ENCODE measurements at places on chromosomes 12 and 14. TPM values are rescaled to one million over a fixed set of nuclear protein-coding genes. Genes with fewer than 3 reads are reported as not detected.

OR4K15 gene
- not detected for total RNA-seq

TAS2R50 gene
- total RNA-seq, result 0.63 TPM

DHRS2 gene
- 3.5 TPM for total RNA-seq

PSMB11 gene
- not detected for total RNA-seq

GALNT6 gene
- 22.3 TPM for total RNA-seq

HCAR3 gene
- not detected for total RNA-seq

CCT2 gene
- total RNA-seq, result 403 TPM

- no peak overlapping the region for H3K27ac ChIP-seq
- peaks cover 75% of the 10 kb centered on the region for H3K4me1 ChIP-seq
- H3K4me3 ChIP-seq, result no peak overlapping the region
- no peaks in the 10 kb centered on the region for H3K27me3 ChIP-seq
- H3K36me3 ChIP-seq, result no peaks in the 10 kb centered on the region
- no peak for DNase-seq
Measured at GRCh38 chr12:123118497-123118896, 32.4 kb downstream of the PITPNM2 start.

- H3K27ac ChIP-seq, result no peak overlapping the region
- no peaks in the 10 kb centered on the region for H3K27me3 ChIP-seq
- peaks cover 16% of the 10 kb centered on the region for H3K4me1 ChIP-seq
- H3K36me3 ChIP-seq, result no peaks in the 10 kb centered on the region
- H3K4me3 ChIP-seq, result no peak overlapping the region
Measured at GRCh38 chr14:99981806-99982205, 83.4 kb upstream of the EVL start.

GRCh38 chr14:32381869-32382268 lies 52.8 kb downstream of the AKAP6 start:
- H3K4me3 ChIP-seq, result no peak overlapping the region
- H3K36me3 ChIP-seq, result no peaks in the 10 kb centered on the region
- no peak overlapping the region for H3K27ac ChIP-seq

- H3K4me3 ChIP-seq, result no peak overlapping the region
- H3K4me1 ChIP-seq, result no peaks in the 10 kb centered on the region
- no peak overlapping the region for H3K27ac ChIP-seq
- no peaks in the 10 kb centered on the region for H3K27me3 ChIP-seq
Measured at GRCh38 chr12:100767371-100767770, 27.2 kb upstream of the ANO4 start.

GRCh38 chr12:95002754-95003153 lies 743 bp downstream of the NDUFA12 start:
- H3K4me1 ChIP-seq, result peaks cover 52% of the 10 kb centered on the region
- no peak for DNase-seq
- H3K4me3 ChIP-seq, result peak overlapping the region; percentile 96
- H3K27ac ChIP-seq, result peak overlapping the region; percentile 94
- H3K27me3 ChIP-seq, result no peaks in the 10 kb centered on the region

GRCh38 chr14:61168141-61168540 lies 113.0 kb downstream of the TMEM30B start:
- H3K27me3 ChIP-seq, result peaks cover 22% of the 10 kb centered on the region
- no peak overlapping the region for H3K4me3 ChIP-seq
- H3K4me1 ChIP-seq, result no peaks in the 10 kb centered on the region

DNA sequence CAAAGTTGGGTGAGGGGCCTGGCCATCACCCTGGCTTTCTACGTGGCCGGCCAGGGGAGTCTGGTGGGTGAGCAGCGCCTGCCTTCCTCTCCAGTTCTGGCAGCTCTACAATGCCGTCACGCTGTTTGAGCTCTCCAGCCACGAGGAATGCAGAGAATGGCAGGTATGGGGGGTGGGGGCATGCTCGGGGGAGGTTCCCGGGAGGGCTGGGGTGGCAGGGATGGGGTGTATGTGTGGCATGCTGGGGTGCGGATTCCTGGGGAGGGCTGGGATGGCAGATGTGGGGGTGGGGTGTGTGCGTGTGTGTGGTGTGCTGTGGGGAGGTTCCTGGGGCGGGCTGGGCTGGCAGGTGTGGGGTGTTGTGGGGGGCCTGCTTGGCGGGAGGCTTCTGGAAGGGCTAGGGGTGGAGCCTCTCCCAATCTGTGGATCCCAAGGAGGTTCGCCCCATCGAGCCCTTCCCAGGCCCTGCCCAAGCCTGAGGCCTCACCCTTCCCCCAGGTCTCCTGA lies 18.5 kb downstream of the RHOF start:
- no peak overlapping the region for H3K4me3 ChIP-seq
- H3K36me3 ChIP-seq, result peaks cover 7% of the 10 kb centered on the region
- H3K4me1 ChIP-seq, result peaks cover 17% of the 10 kb centered on the region
- H3K27me3 ChIP-seq, result no peaks in the 10 kb centered on the region

- no peak for DNase-seq
- H3K36me3 ChIP-seq, result peaks cover 12% of the 10 kb centered on the region
- no peak overlapping the region for H3K4me3 ChIP-seq
- no peaks in the 10 kb centered on the region for H3K27me3 ChIP-seq
- H3K4me1 ChIP-seq, result no peaks in the 10 kb centered on the region
Measured at GRCh38 chr14:52755607-52756316, 25.8 kb downstream of the STYX start.

- H3K27me3 ChIP-seq, result no peaks in the 10 kb centered on the region
- no peak for DNase-seq
Measured at GRCh38 chr12:132131229-132131628, 12.9 kb downstream of the DDX51 start.
